Naive thymus-derived CD8-positive, alpha-beta T cell (primary cell): ENCODE measurements at places on chromosomes 4 and X. TPM values are rescaled to one million over a fixed set of nuclear protein-coding genes. Genes with fewer than 3 reads are reported as not detected.

The F9 gene
- polyA plus RNA-seq = not detected

DNA sequence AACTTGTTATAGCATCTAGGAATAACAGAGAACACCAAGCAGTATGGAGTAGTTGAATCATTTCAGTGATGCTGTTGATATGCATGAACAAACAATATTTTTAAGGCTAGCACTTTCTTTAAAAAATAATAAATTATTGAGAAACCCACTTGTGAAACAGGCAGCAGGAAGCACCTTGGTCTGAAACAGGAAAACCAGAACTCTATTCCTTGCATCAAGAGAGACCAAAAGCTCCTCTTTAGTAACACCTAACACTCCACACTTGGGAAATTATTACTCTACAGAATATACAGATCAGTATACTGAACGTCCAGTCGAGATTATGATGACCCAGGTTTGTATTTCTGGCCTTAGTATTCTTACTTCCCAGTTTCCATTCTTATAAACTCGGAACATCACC is 129.0 kb downstream of the ARAP2 start:
- no peak for DNase-seq

DNA sequence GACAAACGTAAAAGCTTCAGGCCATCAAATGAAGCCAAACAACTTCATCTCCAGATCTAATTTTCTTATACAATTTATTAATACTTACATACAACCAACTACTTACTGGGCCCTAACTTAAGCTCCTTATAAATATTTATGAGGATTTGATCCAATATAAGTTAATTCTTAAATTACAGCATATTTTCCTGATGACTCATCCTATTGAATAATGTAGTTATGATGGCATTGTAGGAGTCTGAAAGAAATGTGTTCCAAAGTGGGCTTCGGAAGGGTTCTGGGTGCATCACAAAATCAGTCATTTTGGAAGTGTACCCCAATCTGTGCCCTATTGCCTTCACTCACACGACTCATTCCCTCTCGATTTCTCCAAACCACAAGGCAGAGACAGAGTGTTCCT is 455.1 kb upstream of the CTSO start:
- DNase-seq = no peak

DNA sequence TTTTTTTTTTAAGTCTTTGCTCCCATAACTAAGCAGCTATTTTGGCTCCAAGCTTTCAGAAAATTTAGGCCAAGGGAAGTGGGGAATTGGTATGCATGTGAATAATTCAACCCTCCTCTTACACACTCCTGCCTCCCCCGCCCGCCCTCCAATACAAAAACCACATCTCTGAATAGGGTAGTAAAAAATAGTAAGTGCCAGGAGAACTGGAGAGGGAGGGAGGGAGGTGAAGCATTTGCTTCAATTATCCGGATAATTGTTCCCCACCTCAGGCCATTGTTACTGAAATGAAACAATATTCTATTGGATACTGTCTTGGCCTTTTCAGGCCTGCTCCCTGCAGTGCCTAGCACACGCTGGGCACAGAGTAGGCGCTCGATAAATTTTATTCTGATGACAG is 5.5 kb upstream of the GSX2 start:
- no peak for DNase-seq

The EPGN gene
- polyA plus RNA-seq = not detected

DNA sequence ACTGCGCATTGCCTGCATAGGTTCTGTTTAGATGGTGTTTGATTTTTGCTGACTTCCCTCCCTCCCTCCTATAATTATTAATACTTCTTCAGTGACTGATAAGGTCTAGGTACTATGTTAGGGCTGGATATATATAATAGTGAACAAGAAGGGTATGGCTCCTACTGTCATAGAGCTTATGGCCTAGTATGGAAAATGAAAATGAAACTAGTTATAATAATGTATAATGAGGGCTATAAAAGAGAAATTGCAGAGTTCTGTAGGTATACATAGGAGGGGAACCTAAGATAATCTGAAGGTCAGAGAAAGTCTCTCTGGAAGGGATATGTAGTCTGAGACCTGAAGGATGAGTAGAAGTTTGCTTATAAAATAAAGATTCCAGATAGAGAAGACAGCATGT is 102.1 kb downstream of the DCK start:
- no peak for DNase-seq

DNA sequence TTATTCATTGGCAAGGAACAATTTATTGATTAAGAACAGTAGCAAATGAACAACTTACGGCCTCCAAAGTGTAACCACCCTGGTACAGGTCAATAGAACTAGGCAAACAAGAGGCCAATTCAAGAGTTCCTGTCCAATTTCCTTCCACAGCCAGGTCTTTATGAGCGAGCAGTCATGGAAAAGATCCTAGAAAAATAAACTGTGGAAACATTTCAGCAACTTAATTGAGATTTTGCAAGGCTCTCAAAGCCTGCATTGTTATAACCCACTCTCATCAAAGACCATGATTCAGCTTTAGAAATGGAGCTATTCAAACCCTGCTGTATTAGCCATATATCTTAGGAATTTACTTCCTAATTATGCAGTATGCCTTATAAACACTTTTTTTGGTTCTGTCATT is 43.6 kb downstream of the UNC5C start:
- DNase-seq = no peak

- no peak for DNase-seq
Measured at GRCh38 chr4:16931339-16932305, 33.2 kb upstream of the LDB2 start.

DNA sequence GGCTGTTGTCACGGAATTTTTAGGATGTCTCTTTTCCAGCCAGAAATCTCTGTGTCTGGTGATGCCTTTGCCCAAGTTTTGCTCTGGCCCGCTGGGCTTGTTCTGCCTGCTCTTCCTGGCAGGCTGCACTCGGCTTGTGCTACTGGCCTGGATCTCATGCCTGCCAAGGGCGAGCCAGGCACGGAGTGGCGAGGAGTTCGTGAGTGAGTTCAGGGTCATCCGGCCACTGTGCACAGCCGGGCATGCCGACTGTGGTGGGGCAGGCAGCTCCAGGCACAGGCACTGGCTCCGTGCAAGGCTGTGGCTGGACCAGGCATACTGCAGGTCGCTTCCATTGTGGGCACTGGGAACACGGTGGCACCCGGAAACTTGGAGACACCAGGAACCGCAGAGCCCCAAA is 129.1 kb downstream of the ARHGAP10 start:
- no peak for DNase-seq

DNA sequence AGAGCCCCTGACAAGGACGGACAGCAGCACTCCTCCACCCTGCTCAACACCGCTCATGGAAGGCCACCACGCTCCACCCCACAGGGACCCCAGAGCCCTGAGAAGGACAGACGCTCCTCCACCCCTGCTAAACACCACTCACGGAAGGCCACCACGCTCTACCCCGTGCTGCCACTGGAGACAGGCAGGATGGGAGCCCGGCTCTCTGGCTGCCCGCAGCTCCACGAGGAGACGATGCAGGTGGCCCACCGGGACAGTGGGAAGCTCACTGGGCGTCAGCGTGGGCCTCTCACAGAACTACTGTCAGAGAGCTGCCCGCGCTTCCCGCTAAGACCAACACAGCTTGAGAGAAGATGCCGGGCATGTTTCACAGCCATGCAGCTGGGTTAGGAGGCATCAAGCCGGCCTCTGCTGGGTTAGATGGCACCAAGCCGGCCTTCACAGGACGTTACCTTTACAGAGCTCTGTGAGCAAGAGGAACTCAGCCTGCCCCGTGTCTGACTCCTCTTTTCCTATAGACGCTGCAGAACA is 20.8 kb downstream of the GAK start:
- no peak for DNase-seq

DNA sequence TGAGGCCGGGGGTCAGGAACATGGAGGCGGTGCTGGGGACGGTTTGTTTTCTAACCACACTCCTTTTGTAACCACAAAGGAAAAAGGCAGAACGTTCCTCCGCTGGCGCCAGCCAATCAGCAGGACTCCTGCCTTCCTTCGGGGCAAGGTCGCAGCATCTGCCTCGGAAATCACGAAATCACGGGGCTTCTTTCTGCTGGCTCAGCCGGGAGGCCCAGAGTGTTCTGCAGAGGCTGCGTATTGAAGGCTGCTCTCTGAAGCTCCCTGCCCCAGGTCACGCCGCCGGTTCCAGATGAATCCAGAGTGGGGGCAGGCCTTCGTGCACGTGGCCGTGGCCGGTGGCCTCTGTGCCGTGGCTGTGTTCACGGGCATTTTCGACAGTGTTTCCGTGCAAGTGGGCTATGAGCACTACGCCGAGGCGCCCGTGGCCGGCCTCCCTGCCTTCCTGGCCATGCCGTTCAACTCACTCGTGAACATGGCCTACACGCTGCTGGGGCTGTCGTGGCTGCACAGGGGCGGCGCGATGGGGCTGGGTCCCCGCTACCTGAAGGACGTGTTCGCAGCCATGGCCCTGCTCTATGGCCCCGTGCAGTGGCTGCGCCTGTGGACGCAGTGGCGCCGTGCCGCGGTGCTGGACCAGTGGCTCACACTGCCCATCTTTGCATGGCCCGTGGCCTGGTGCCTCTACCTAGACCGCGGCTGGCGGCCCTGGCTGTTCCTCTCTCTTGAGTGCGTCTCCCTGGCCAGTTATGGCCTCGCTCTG is 9.4 kb downstream of the TMEM187 start:
- peak; percentile 34 for DNase-seq

GRCh38 chrX:1876041-1876440 is 261.2 kb downstream of the ASMT start:
- no peak for DNase-seq

DNA sequence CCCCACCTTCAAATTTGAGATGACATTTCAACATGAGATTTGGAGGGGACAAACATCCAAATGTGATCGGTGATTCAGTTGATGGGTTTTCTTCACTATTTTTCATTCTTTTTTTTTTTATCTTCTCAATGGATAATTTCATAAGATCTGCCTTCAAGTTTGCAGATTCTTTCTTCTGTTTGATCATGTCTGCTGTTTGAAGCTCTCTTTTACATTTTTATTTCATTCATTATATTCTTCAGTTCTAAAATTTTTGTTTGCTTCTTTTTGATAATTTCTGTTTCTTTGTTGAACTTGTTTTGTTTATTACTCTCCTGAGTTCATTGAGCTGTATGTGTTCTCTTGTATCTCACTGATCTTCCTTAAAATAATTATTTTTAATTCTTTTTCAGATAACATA is 14.8 kb downstream of the APOOL start:
- DNase-seq = no peak

The CCSER1 gene
- polyA plus RNA-seq = not detected

- DNase-seq = no peak
Measured at GRCh38 chr4:77167173-77167572, 10.2 kb downstream of the CCNG2 start.

- DNase-seq = no peak
Measured at GRCh38 chrX:150007356-150007755, 69.1 kb upstream of the EOLA2 start.

DNA sequence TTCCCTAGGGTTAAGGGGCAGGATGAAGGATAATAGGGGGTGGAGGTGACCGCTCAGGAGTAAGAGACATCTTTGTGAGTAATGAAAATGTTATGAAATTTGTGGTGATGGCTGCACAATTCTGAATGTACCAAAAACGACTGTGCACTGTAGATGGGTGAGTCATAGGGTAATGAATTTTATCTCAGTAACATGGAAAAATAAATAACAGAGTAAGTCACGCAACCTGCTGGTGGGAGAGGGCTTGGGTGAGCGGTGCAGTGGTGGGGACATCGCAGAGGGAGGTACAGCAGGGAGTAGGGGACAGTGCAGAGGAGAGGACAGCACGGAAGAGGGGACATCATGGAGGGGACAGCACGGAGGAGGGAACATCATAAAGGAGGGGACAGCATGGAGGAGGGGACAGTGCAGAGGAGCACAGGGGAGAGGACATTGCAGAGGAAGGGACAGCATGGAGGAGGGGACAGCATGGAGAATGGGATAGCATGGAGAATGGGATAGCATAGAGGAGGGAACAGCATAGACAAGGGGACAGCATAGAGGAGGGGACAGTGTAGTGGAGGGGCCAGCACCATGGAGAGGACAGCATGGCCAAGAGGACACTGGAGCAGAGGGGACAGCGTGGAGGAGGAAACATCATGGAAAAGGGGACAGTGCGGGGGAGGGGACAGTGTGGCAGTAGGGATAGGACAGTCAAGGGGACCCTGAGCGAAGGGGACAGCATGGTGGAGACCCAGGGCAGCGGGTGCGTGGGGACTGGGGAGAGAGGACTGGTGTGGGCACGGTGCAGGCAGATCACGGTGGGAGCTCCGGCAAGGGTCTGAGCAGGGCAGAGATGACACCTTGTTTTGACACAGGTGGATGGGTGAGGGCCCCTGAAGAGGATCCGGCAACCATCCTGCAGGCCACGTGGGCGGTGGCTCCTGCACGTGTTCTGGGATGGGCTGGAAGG is 68.5 kb upstream of the MXD4 start:
- DNase-seq = no peak

DNA sequence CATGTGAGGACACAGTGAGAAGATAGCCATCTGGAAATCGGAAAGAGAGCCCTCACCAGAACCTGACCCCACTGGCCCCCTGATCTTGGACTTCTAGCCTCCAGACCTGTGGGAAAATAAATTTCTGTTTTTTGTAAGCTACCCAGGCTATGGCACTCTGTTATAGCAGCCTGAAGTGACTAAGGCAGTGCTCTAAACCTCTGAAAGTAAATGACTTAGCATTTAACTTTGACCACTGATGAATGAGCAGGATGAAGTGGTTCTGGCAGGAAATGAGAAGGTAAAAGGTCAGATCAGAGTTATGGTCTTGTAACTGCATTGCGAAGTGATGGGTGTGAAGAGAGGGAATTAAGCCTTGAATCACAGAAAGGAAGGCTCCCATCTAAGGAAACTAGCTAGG is 17.0 kb downstream of the GPAT3 start:
- DNase-seq = no peak

- DNase-seq = no peak
Measured at GRCh38 chr4:87216469-87216868, 3.9 kb downstream of the KLHL8 start.

The SGMS2 gene
- polyA plus RNA-seq = not detected

The CLDN22 gene
- not detected for polyA plus RNA-seq

The MAP9 gene
- 4.3 TPM for polyA plus RNA-seq

DNA sequence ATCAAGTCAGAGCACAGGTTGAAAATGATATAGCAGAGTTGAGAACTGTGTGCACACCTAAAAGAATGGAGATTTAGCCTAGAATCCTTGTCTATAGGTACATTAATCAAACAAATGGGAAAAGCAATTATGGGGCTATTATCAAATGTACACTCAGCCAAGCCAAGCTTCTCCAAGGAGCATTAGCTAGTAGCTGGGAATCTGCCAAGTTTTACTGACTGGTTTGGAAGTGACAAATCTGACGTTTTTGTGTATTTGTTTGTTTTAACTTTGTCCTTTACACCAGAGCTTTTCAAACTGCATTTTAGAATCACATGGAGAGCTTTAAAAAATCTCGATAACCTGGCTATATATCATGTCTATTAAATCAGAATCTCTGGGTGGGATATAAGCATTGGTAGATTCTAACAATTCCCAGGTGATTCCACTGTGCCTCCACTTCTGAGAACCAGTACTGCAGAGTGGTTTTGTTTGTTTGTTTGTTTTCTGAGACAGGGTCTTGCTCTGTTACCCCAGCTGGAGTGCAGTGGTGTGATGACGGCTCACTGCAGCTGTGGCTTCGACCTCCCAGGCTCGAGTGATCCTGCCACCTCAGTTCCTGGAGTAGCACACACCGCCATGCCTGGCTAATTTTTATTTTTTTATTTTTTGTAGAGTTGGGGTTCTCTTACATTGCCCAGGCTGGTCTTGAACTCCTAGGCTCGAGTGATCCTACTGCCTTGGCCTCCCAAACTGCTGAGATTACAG is 279.8 kb downstream of the UNC5C start:
- DNase-seq = no peak

The AFF2 gene
- 0.13 TPM for polyA plus RNA-seq
